ENCODE measurements at places on chromosomes 3 and 15.

DNA sequence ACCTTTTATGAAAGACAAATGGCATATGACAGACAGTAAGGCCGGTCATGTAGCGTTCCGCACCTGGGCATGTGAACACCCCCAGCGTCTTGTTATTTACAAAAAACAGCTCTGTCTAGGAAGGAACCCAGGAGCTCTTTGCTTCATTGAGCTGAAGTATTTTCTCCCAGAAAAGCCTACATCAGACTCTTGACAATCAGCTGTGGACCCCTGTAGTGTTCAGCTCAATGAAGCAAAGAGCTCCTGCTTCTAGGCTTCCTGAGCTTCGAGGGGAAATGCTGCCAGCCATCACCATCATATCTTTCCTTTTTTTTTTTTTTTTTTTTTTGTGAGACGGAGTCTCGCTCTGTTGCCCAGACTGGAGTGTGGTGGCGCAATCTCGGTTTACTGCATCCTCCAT is 4.1 kb downstream of the ASB14 start:
- DNase-seq = no peak

DNA sequence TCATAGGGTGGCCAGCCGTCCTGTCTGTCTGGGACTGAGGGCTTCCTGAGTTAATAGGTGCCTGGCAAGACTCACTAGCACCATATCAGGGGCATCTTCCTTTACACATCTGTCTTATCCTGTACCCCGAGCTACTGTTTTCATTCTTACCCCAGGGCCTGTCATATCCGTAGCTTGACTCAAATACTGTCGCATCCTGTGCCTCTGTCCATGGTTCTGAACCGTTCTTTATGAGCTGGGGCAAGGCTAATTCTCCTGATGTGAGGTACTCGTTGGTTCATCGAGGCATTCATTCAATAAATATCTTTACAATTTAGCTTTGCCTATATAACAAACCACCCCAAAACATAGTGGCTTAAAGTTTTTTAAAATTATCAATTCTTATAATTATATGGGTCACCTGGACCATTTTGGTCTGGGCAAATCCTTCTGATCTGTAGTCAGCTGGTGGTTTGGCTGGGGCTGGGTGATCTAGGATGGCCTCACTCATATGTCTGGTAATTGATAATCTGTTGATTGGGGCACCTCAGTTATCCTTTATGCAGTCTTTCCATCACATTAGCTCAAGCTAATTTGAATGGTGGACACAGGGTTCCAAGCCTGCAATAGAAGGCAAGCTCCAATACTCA is 121.2 kb downstream of the TLE3 start:
- peak; percentile 35 for DNase-seq

DNA sequence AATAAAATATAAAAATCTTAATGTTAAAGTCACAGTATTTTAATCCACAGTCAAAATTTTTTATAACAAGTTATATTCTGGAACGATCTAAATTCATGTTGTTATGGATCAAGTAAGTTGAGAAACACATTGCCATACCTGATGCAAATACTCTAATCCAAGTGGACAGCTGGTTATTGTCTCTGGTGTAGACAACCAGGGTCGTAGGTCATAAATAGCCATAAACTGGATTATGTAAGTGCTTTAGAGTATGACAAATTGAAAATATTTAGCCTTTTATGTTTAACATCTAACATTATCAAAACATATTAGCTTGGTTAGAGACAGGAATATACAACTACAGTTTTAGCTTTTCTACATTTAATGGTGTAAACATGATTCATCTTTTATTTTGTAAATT is 53.0 kb downstream of the PLSCR2 start:
- no peak for DNase-seq

DNA sequence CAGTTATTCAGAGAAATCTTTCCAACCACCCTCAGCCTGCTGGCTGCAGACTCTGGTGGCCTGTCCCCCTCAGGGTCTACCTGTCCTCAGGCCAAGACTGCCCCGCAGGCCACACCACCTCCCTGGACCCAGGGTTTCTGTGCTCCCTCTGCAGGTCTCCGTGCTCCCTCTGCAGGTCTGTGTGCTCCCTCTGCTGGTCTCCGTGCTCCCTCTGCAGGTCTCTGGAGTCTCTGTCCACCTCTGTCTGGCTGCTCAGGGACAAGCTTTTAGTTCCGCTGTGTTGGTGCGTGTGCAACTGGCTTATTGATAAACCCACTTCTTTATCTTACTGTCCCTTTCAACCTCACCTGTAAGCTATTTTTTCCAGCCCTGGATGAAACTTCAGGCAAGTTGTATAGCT is 30.1 kb downstream of the BDH1 start:
- no peak for DNase-seq

All from stimulated activated CD4-positive, alpha-beta T cell treated with anti-CD3 and anti-CD28 coated beads, Interleukin-12 subunit alpha, Interleukin-12 subunit beta, amount 100 ng/mL, for 4 hours (primary cell).